ENCODE measurements at places on chromosomes 11 and 22.

DNA sequence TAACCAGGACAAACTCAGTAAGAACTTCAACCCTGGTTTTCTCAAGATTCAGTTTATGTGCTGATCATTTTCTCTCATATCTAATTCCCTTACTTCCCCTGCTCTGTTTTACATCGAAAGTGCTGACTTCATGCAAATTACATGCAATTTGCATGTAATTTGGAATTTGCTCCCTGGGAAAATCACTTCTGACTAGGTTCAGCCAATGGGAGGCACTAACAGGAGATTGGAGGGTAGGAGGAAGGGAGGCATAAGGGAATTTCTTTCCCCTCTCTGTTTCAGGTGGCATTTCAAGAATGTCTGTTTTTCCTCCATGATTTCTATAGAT is 363.3 kb upstream of the CCDC90B start:
- DNase-seq, result no peak

DNA sequence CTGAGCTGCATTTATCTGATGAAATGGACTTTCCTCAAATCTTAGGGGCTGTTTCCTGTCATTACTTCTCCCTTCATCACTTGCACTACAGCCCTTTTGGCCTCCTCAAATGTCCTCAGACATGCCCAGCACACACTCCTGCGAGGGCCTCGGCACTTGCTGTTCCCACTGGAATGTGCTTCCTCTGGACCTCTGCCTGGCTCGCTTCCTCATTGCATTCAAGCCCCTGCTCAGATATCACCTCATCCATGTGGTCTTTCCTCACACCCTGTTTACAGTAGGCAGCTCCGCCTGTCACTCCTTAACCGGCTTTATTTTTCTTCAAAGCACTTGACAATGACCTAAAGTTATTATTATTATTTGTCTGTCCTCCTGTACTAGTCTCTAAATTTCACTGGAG is 9.0 kb downstream of the NAT10 start:
- DNase-seq, result no peak

- DNase-seq, result no peak
These were observed 489 bp downstream of the RNF214 start for GRCh38 chr11:117232911-117233409.

- no peak for DNase-seq
These were observed 9.9 kb downstream of the MAPK1 start for GRCh38 chr22:21857481-21857914.
